ENCODE measurements at places on chromosomes 13 and 19. TPM values are rescaled to one million over a fixed set of nuclear protein-coding genes. Genes with fewer than 3 reads are reported as not detected.

The CDC42EP5 gene
- 14.7 TPM for total RNA-seq

- H3K27me3 ChIP-seq, result no peaks in the 10 kb centered on the region
- no peaks in the 10 kb centered on the region for H3K4me1 ChIP-seq
- H3K36me3 ChIP-seq, result no peaks in the 10 kb centered on the region
- H3K27ac ChIP-seq, result no peak overlapping the region
- no peak overlapping the region for H3K4me3 ChIP-seq
- peak; percentile 26 for DNase-seq
Observed at GRCh38 chr13:89315287-89315686, 1644.1 kb downstream of the SLITRK5 start.

DNA sequence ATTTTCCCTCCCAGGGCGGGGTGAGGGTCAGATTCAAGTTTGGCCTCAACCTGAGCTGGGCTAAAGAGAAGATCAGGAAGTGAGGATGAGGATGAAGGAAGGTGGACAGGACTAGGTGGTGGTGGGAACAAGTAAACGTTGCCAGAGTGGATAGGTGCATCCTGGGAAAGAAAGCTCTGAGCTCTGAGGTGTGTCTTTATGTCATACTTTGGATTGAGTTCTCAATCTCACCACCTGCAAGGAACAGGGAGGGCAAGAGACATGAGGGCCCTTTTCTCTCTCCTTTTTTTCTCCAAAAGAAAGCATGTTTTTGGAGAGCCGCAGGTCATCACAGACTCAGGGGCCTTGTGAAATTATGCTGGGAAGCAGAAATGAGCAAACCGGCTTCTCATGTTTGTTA is 38.2 kb upstream of the IGFL1 start:
- no peak overlapping the region for H3K27ac ChIP-seq
- peaks cover 18% of the 10 kb centered on the region for H3K27me3 ChIP-seq
- DNase-seq, result no peak
- peaks cover 2% of the 10 kb centered on the region for H3K4me1 ChIP-seq
- no peak overlapping the region for H3K4me3 ChIP-seq

DNA sequence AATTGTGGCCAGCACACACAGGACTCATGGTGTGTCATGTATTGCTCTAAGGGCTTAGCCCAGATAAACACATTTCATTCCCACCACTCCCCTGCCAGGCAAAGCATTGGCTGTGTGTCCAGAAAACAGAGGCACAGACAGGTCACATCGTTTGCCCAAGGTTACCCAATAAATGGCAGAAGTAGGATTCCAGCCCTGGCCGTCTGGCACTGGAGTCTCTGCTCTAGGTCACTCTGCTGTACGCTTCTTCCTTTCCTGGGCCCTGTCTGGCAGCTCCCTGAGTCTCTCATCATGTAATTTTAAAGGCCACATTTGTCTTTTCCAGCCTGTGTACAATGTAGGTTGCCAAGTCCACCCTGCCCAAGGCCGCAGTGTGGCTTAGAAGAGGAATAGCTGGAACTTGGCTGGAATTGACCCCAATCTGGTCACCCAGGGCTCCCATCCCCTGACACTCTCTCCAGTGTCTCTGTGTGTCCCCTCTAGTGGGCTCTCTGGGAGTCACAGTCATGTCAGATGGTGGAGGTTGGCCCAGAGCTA is 264.5 kb upstream of the TSHZ3 start:
- no peak overlapping the region for H3K4me3 ChIP-seq
- DNase-seq, result no peak
- no peaks in the 10 kb centered on the region for H3K27me3 ChIP-seq
- no peaks in the 10 kb centered on the region for H3K4me1 ChIP-seq
- H3K36me3 ChIP-seq, result no peaks in the 10 kb centered on the region

DNA sequence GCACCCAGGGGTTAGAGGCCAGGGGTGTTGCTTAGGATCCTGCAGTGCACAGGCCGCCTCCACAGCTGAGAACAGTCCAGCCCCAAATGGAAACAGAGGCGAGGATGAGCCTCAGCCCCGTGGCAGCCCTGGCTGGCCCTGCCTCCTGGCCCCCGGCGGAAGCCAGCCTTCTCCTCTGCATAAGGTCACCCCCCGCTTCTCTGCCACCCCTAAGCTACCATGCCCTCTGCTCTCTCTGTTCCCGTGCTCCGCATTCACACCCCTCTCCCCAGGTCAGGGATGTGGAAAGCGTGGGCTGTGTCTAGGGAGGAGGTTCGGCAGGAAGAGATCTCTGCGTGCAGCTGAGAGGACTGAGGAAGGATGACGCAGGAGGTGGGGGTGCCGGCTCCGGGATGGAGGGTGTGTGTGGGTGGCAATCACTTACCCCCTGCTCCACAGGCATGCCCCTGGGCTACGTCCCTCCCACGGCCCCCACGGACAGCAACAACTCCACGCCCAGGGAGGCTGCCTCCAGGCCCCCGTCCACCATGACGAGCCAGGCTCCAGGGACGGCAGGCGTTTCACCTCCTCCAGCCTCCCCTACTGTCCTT is 6.0 kb downstream of the SSC5D start:
- peaks cover 24% of the 10 kb centered on the region for H3K4me1 ChIP-seq
- peak; percentile 36 for DNase-seq
- peak overlapping the region; percentile 5 for H3K4me3 ChIP-seq
- H3K27ac ChIP-seq, result peak overlapping the region; percentile 81

DNA sequence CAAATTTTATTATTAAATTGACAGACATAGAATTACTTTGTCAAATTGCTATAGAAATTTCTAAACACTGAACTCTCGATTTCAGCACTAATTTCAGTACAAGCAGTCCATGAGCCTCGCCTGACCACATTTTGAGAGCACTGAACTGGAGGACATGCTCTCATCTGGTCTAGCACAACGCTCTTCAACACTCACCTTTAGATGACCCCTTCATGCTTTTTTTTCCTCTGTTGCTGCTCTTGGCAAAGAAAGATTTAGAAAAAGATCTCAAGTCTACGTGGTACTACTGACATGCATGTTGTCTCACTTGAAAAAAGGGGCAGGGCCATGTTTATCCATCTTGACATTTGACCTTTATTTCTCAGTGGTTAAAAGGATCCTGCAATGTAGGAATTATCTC is 981.5 kb downstream of the DIAPH3 start:
- no peak for DNase-seq
- H3K27me3 ChIP-seq, result no peaks in the 10 kb centered on the region
- H3K36me3 ChIP-seq, result no peaks in the 10 kb centered on the region

DNA sequence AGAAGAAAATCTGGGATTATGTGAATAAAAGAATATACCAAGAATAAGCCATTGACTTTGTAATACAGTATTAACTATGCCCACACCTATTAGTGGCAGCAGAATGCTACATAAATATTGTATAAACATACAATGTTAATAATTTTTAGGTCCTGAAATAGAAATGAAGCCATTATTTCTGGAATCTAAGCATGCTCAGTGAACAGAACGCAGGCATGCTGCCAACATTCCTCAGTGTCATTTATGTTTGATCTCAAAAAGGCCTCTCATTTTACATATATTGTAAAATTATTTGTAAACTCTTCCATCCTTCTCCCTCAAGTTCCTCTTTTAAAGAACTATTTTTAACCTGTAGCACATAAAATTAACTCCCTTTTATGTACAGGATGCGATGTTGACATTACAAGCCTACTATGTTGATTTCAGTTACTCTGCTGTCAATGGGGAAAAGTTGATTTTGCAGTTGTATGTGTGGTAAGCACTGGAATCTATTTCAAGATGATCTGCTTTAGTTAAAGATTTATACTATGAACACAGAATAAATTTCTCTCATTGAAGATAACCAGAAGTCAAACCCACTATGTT is 118.8 kb downstream of the VWA8 start:
- H3K27me3 ChIP-seq, result no peaks in the 10 kb centered on the region
- no peak overlapping the region for H3K27ac ChIP-seq
- DNase-seq, result peak; percentile 57
- no peaks in the 10 kb centered on the region for H3K4me1 ChIP-seq
- H3K4me3 ChIP-seq, result no peak overlapping the region
